ENCODE measurements at places on chromosomes 7 and 10.

DNA sequence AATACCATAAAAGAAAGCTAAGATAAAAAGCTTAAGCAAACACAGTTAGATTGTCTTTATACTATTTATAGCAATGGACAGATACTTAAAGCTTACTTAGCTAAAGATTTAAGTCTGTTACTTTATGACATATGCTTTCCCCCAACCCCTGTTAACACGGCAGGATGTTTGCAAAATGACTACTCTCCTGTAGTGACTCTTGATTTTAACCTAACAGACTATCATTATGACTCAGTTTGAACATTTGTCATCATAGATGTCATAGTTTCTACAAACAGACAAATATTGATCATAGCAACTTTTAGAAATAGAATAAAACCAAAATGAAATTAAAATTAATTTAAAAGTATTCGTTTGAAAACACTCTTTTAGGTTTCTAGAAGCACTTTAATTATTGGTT is 7.8 kb upstream of the COMMD3 start:
- DNase-seq: peak; percentile 65

DNA sequence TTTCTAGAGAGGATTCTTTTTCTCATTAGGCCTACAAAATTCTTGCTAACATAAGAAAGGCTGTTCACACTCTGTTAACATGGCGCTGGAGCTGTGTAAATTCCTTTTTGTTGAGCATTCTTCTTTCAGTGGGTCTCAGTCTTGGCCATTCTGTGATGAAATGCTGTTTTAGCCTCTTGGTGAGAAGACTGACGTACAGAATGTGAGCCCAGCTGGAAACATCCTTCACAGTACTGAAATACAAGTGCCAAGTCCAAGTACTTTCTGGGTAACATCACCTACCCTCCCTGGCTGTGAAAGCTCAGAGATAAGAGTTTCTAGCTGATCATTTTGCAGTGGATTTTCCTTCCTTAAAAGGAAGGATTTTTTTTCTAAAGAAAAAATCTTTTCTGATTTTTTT is 231.8 kb downstream of the AHR start:
- no peak for DNase-seq

DNA sequence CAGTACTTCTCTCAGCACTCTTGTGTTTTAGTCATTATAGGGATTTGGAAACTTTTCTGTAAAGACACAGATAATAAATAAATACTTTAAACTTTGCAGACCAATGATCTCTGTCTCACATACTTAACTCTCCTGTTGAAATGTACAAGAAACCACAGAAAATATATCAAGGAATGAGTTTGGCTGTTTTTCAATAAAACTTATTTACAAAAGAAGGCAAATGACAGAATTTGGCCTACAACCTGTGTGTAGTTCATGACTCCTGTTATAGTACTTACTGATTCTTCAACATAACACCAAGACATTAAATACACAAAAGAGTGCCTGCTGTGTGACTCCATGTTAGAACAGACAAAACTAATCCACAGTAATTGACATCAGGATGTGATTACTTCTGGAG is 510.0 kb upstream of the PHF14 start:
- DNase-seq: no peak

GRCh38 chr7:2611922-2612321 is 19.9 kb upstream of the TTYH3 start:
- no peak for DNase-seq

DNA sequence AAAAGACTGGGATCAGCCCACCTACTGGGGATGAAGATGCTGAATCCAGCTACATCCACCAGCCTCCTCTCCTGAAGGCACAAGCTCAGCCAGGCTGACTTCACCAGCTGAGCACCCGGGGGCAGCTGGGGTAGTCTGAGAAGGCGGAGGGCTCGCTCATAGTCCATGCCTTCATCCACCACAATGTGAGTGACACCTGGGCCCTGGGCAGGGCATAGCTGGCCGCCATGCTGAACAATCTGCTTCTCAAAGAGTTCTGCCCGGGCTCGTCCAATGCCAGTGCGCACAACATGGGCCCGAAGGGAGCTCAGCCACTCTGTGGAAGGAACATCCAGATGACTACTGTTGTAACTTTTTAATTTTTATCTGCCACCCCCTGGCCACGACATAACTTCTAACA is 2.2 kb downstream of the POLL start:
- no peak for DNase-seq
